ENCODE measurements at places on chromosomes 7 and 10.

DNA sequence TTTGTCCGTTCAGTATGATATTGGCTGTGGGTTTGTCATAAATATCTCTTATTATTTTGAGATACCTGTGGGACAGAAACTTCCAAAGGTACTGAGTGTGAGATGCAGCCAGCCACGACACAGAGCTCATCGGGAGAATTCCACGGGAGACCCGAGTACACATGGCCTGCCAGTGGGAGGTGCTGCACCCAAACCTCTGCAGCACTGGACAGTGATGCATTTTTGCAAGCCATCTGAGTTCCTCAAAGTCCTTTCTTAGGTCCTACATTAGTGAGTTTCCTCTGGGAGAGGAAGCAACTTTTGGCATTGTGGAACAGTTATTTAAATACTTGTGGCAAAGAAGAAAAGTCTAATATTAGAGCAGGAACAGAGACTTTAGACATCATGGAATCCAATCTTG is 77.5 kb downstream of the ARID5B start:
- DNase-seq, result no peak

DNA sequence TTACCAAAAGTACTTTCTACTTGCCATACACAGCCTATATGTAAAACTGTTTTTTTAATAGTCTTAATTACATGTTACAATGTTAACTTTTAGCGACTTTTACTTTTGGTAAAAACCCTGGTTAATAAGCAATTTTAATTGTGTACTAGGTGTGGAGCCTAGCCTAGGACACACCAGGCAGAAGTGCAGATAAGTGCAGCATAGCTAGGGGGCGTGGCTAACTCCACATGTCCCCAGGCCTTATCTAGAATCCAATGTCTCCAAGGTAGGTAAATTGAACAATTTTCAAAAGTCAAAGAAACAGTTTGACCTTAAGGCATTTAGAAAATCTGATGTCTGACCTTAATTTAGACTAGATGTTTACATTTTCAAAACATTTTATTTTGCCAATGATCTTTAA is 858.7 kb downstream of the CCSER2 start:
- DNase-seq, result no peak

- DNase-seq, result no peak
These were observed 1.0 kb downstream of the NXPH1 start for GRCh38 chr7:8434290-8435002.

DNA sequence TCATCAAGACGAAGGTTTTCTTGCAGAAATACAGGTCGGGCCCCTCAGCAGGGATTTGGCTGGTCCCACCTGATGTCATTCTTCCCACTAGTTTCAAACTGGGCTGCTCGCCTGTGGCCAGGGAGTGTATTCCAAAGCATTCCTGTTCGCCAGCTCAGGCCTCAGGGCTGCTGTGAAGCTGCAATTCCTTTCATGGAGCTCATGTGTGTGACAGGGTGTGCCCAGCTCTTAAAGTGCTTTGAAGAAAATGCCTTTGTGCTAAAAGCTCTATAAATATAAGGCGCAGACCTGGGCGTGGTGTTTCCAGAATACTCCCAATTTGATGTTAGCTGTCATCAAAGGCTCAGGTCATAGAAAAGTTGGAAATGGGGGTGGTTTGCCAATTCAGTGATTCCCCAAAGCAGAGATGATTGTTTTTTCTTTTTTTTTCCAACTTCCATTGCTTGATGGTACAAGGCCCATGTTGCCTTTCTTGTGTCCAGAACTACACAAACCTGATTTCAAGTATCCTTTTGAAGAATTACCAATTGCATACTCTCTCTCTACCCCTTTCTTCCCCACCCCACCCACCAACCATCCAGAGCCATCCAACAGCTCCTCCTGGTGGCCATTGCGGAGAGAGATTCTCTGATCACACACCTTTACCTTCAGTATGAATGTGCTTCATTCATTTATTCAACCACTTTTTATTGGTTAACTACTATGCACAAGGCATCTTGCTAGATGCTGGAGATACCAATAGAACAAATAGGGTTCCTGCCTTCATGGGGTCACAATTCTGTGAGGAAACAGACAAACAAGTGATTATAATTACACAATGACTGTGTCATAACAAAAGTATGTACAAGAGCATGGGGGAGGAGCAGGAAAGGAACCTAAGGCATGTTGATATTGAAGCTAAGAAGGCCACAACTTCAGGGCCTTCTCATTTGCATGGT is 297.3 kb upstream of the LYZL1 start:
- DNase-seq, result no peak

GRCh38 chr10:116247691-116248090 is 25.3 kb downstream of the GFRA1 start:
- no peak for DNase-seq

- no peak for DNase-seq
These were observed 17.6 kb downstream of the ENTPD7 start for GRCh38 chr10:99676895-99677294.

DNA sequence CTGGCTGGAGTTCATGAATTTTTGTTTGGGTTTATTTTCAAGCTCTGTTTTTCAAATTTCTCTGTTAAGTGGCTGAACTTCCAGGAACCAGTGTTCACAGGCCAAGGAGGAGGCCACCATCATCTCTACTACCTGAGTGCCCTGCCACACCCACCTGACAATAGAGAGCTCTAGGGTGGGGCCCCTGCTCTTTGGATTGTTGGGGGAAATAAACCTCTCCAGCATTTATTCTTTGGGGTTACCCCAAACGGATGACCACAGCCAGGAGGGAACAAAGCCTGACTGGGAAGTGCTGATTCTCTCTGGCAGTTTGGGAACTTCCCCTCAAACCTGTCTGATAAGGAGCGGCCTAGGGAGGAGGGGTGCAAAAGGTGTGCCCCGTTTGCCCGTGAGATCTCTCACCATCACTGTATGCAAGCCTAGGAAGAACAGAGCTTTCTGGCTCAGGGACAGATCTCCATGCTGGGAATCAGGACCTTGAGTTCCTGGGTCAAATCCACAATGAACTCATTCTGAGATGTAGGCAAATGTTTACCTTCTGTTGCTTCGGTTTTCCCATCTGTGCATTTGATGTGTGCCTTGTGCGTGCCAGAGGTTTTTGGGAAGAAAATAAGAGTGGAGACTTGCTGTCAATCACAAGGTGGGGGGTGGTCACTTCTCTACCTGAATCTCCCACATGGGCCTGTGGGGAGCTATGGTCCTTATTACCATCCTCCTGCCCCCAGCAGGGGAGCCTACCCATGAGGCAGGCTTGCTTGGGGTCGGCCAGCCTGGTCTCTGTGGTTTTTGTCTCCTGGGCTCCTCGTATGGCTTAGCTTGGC is 27.7 kb upstream of the PDCD4 start:
- no peak for DNase-seq

DNA sequence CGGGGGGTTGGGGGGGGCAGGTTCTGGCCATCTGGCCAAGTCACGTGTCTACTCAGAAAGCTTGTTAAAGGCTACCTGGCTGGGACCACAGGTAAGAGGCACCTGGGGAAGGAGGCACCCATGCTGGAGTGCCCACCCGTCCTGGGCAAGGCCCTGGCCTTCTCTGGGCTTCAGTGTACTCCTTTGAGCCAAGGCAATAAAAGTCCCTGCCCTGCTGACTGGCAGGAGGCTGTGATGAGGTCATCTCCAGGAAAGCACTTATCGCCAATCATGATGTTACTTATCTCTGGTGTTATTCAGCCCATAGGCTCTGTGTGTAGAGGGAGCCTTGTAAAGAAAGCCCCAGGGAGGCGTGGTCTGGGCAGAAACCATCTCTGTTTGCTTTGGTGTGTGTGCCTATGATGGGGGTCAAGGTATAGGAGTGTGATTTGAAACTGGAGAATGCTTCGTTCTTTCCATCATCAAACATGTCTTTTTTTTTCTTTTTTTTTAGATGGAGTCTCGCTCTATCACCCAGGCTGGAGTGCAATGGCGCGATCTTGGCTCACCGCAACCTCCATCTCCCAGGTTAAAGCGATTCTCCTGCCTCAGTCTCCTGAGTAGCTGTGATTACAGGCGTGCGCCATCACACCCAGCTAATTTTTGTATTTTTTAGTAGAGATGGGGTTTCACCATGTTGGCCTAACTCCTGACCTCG is 2.5 kb upstream of the CLDN4 start:
- DNase-seq, result peak; percentile 97

Measured in NCI-H187 (cell line).